DMS53 (cell line): ENCODE measurements at places on chromosomes 1 and 21.

DNA sequence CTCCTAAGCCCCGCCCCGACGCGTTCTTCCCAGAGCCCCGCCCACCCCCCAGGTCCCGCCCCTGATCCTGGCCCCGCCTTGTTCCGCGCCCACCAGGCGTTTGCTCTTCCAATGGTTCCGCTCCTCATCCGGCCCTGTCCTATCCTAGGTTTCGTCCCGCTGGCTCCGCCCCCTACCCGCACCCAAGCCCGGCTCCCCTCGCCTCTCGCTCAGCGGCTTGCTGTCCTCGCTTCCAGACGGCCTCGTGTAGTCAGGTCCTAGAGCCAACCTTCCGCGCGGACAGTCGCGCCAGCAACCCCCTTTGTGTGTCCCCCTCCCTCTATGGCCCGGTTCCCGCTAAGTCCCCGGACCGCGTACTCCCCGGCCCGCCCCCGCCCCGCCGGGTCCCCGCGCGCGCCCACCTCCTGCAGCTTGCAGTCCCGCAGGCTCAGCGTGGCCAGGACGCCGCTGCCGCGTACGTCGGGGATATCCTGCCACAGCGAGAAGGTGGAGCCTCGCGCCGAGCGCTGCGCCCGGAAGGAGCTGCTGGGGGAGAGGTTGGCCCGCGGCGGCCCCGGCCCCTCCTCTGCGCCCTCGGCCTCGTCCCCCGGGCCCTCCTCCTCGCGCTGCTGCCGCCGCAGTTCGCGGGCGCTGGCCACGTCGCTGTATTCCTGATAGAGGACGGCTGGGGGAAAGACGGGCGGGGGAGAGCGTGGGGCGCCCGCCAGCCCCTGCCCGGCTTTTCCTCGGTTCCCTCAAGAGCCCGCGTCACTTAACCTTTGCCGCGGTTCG, 5.7 kb downstream of the ARHGEF19 start:
- DNase-seq, result peak; percentile 99

- DNase-seq, result no peak
Measured at GRCh38 chr1:232718928-232719927, 86.0 kb upstream of the MAP10 start.

DNA sequence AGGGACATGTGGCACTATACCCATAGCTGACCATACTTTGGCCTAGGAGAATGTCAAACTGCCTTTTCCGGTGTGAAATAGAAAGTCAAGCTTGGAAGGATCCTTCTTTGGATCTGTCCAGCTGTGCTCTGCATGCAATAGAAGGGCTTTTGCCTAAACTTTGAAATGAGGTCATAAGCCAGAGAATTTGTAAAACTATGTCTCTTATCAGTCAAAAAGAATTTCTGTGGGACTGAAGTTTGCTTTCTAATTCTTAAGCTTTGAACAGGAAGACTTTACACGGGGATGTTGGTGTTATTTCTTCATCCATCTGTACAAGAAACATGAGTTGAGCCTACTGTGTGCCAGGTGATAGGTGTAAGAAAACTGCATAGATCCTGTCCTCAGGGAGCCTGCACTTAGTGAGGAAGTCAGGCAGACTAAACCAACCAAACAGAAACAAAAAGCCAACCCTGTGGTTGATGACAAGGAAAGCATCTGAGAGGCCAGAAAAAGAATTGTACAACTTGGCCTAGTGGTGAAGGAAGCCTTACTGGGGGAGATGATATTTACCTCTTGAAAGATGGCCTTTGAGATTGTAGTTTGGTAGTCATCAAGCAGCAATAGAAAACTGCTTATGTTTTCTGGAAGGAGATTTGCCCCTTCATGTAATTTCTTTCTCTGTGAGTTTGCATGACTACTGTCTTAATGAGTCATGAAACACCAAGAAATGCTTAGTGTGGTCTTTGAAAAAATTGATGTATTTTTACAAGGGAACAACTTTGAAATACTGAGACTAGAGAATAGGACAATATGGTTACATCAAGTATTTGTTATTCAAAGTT, 24.8 kb downstream of the TGFB2 start:
- DNase-seq, result no peak

GRCh38 chr1:28735961-28736449, 735 bp upstream of the YTHDF2 start:
- DNase-seq, result peak; percentile 48

- DNase-seq, result no peak
Measured at GRCh38 chr1:38082769-38083263, 36.2 kb upstream of the POU3F1 start.

DNA sequence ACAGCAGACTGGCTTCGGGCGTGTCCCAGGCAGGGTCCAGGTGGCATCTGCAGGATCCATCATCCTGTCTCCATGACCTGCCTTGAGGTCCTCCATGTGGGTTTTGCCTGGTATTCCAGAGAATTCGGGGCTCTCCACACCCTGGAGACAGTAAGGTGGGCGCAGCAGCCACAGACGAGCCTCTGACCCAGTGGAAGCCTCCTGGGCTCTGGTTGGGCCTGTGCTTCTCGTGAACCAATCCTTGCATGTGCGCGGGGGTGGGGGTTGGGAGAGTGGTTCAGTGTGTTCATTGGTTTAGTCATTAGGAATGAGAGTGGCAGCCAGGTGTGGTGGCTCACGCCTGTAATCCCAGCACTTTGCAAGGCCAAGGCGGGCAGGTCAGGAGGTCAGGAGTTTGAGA, 32.1 kb upstream of the TNFRSF1B start:
- DNase-seq, result no peak

DNA sequence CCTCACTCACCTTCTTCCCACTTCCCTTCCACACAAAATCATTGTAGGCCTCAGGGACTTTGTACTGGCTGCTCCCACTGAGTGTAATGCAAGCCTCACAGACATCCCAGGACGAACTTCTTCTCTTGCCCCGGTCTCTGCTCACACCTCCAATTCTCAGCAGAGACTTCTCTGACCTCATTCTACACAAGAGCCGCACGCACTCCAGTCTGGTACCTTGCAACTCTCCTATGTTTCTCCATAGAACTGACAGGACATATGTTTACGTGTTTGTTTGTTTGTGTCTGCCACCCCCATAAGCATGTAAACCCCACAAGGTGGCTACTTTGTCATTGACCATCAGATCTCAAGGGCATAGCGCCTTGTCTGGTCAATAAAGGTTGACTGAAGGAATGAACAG, 350.8 kb downstream of the AJAP1 start:
- DNase-seq, result no peak

DNA sequence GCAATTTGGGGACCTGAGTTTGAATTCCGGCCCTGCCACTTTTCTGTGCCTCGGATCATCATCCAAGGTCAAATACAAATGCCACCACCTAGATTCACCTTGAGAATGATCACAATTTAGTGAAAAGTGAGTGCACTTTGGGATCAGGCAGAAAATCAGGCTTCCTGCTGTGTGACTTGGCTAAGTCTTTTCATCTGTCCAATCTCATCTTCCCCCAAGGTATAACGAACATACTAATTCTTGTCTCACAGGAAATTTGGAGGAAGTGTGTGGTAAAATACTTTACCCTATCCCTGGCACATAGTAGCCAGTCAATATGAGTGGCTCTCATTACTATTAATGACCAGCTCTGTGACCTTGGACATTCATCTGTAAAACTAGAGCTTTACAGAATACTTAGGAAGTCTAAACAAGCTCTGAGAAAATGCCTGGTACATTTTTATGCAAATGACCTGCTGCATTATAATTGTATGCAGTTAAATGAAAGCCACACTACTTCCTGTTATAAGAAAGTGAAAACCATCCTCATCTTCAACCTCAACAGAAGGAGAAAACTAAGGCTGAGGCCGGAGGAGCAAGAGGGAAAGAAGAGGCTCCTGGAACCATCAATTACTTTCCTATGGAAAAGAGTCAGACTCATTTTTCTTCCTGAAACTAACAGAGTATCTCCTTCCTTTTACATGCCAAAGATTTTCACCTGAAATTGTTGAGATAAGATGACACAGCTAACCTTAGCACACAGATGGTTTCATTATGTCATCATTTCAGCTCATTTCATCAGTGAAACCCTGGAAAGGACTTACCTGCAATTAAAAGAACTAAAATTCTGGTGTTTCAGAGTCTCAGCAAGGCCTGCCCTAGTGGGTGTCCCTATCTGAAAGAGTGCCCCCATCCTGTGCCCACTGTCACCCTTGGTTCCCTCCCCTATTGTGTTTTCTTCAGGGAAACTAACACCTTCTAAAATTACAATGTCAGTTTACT, 32.6 kb upstream of the RGS8 start:
- DNase-seq, result peak; percentile 23

GRCh38 chr1:156659661-156659987, 17.6 kb downstream of the NES start:
- peak; percentile 70 for DNase-seq

GRCh38 chr1:233607252-233608119, 6.4 kb upstream of the KCNK1 start:
- peak; percentile 92 for DNase-seq

DNA sequence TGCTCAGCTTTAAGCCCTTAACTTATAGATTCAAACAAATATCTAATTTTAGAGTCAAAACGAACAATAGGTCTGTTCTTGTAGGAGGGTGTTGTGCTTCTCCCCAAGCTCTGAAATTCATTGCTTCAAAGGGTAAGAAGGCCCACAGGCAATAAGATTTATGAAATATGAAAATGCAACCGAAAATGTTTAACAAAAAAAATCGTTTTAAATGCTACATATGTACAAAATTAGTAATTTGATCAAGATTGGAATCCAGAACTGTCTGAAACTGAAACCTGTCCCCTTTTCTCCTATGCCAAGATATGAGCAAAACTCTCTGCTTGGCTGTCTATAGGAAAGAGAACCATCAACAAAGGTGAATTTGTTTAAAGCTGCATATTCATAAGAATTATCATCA, 534.3 kb downstream of the PLPP3 start:
- DNase-seq, result no peak

- no peak for DNase-seq
Measured at GRCh38 chr1:116759636-116760035, 5.4 kb downstream of the CD2 start.

DNA sequence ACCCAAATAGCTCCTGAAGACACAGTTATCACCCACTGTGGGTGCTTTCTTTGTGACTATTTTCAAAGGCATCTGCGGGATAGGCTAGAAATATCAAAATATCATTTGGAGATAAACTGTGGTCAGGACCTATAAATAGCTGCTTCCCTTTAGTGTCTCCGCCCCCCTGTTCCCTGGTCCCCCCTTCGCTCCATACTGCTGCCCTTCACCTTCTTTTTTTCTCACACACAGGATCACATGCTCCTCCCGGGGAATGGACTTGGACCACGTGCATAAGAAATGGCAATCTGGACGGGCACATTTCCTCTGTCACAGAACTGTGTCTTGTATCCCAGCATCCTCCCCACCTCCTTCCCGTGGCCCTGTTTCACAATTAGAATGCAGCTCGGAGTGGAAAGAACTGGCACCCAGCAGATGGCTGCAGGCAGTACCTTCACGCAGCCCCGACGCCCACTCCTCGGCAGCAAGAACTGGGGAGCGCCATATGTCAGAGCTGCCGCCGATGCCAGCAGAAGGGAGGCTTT, 68.8 kb upstream of the SSX2IP start:
- no peak for DNase-seq

- no peak for DNase-seq
Measured at GRCh38 chr1:193339401-193339800, 153.0 kb upstream of the B3GALT2 start.

DNA sequence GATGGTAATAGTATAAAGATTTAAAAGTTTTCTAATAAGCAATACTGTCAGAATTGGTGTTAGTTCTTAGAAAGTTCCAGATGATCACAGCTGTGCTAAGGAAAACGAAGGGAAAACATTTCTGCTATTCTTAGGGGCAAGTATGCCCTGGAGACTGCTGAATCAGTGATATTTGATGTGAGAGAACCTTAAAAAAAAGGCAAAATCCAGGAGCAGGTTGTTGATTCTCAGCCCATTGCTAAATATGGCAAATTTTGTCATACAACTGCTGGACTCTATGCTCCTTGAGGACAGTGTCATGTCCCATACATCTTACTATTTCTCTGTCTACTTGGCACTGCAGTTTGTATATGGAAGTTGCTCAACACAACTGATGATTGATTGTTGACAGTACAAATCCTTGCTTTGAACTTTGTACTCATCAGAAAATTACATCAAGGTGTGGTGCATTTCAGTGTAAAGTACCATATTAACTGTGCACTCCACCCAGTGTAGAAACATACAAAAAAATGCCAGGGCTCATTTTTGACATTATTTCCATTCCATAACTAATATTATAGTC, 10.9 kb downstream of the CRCT1 start:
- DNase-seq, result no peak
